HEK293T (cell line): ENCODE measurements at places on chromosomes 2 and 18.

- no peak for DNase-seq
Measured at GRCh38 chr2:239951825-239952224, 73.3 kb downstream of the NDUFA10 start.

- no peak for DNase-seq
Measured at GRCh38 chr2:64540615-64541014, 16.5 kb downstream of the AFTPH start.

- no peak for DNase-seq
Measured at GRCh38 chr2:98441706-98442450, 2.8 kb upstream of the INPP4A start.

DNA sequence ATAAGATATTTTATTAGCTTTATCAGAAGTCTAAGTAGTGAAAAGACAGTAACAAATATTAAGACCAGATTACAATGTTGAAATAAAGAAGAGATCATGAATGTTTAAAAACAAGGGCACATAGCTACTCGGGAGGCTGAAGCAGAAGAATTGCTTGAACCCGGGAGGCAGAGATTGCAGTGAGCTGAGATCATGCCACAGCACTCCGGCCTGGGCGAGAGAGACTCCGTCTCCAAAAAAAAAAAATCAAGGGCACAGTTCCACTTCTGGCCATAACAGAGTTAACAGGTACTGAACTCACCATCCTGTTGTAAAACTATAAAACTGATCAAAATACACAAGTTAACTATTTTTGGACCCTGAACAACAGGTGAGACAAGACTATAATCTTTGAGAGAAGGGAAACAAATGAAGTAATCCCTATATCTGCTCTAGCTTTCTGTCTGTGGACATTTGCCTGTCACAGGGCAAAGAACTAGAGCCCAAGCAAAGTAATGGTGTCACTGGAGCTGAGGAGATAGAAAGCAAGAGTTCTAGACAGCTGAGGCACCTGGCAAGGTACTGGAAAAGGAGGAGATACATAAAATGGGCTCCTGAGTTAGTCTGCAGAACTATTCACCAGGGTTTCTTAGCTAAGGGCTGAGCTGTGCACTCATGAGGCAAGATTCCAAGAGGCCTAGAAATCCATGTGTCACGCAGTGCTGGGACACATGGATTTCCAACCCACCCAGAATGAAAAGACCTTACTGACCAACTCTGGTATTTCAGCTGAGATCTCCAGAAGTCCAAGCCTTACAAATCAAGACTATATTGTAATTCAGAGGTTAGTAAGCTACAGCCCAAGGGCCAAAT lies 15.2 kb downstream of the MMADHC start:
- DNase-seq, result no peak

- no peak for DNase-seq
Measured at GRCh38 chr18:12924616-12925015, 23.2 kb upstream of the SEH1L start.

- DNase-seq, result no peak
Measured at GRCh38 chr2:230982528-230982927, 13.4 kb upstream of the SPATA3 start.

DNA sequence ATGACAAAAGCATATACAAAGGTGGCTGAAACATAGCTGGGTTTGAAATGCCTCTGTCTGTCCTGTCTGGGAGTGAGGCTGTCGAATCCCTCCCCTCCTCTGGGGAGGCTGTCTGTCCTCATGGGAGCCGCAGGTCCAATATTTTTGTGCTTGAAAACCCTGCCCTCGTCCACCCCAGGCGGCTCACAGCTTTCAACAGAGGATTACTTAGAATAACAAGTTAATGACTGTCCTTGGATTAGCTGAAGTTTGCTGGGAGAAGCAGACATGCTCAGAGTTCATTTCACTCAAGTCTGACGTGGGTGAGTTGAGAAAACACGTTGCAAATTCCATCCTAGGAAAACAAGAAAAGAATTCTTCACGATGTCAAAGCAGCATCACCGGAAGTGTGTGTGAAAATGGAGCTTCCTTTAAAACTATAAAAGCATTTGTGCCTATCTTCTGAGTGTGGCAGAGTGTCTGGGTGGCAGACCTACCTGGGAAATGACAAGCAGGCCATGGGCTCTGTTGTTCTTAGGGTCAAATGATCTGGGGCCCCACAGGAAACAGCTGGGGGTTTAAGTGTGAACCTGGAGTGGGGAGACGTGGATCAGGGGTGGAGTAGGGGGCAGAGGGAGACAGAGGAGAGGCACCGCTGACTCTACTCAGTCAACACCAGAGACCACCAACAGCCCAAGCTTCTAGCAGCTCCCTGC lies 77.1 kb downstream of the DDX1 start:
- DNase-seq, result peak; percentile 14

DNA sequence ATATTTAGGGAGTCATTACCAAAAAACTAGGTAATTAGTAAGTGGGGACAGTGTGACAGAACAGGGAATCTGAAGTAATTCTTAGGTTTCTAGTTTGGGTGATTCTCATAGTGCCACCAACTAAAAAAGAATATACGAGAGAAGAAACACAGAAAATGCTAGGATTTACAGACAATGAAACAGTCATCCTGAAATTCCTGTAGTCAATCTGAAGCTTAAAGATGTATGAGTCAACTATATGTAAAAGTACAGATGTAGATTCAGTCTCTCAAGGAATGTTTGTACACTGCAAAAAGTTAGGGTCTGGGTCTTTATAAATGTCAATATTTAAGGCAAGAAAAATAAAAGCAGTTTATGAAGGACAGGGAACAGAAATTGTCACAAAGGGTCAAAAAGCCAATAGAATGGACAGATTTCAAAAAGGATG lies 107.0 kb downstream of the STRN start:
- no peak for DNase-seq

DNA sequence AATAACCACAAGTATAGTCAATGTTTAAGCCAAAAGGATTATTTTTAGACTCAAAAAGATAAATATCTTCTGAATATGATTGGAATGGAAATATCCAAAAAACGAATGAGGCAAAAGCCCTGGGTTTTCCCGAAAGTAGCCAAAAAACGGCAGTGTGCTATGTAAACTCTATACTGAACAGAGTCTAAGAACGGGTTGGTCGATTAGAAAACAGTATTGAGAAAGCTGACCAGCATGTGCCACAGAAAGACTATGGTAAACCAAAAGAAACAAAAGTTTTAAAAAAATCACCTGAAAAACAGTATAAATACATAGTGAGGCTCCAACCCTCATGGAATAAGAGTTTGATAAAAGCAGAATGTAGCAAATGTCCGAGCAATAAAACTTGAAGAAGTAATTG lies 92.0 kb upstream of the DLGAP1 start:
- no peak for DNase-seq

- DNase-seq, result no peak
Measured at GRCh38 chr2:143398781-143399180, 269.6 kb downstream of the ARHGAP15 start.

DNA sequence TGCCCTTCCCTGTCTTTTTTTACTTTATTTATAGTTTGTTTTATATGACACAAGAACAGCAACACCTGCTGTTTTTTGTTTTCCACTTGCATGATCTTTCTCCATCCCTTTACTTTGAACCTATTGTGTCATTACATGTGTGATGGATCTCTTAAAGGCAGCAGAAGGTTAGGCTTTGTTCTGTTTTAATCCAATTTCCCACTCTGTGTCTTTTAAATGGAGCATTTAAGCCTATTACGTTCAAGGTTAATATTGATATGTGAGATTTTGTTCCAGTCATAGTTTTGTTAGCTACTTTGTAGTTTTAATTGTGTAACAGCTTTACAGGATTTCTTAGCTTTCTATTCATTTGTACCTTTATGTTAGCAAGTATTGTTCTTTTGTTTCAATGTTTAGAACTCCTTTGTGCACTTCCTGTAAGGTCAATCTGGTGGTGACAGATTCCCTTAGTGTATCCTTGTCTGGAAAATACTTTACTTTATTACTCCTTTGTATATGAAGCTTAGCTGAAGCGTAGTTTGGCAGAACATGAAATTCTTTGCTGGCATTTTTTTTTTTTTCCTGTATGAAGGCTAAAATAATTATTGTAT lies 1443.0 kb upstream of the LRRTM1 start:
- DNase-seq, result no peak

DNA sequence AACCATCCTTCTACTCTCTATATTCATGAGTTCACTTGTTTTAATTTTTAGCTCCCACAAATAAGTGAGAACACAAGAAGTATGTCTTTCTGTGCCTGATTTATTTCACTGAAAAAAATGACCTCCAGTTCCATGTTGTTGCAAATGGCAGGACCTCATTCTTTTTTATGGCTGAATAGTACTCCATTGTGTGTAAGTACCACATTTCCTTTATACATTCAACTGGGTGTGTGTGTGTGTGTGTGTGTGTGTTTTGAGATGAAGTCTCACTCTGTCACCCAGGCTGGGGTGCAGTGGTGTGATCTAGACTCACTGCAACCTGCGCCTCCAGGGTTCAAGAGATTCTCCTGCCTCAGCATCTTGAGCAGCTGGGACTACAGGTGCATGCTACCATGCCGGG lies 41.2 kb downstream of the KCNG3 start:
- no peak for DNase-seq
